ENCODE measurements at places on chromosomes 5 and 9. TPM values are rescaled to one million over a fixed set of nuclear protein-coding genes. Genes with fewer than 3 reads are reported as not detected.

Gene EMB
- total RNA-seq = 19.6 TPM

Gene ECSCR
- total RNA-seq = 11.9 TPM

Gene GRIN3A
- total RNA-seq = 0.49 TPM

Gene LRRC19
- not detected for total RNA-seq
